SK-N-SH treated with all-trans-retinoic acid at 6 μM for 48 hours (cell line): ENCODE measurements at places on chromosomes 4 and X.

DNA sequence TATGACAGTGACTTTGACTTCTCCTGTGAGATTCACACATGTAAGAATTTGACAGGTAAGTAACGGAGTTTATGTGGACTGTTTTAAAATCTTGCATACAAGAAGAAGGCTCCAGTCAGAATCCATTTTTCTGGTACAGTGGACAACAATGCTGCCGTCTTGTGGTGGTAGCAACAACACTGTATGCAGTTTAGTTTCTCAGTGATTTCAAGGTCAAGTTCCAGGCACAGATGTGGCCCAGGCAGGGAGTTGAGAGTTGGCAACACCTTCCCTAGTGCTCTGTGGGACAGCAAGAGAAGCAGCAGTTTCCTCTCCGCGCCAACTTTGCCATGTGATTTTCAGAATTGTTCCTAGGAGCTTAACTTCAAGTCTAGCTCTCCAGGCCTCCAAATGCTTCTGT lies 56.0 kb upstream of the STPG2 start:
- ATAC-seq: no peak

DNA sequence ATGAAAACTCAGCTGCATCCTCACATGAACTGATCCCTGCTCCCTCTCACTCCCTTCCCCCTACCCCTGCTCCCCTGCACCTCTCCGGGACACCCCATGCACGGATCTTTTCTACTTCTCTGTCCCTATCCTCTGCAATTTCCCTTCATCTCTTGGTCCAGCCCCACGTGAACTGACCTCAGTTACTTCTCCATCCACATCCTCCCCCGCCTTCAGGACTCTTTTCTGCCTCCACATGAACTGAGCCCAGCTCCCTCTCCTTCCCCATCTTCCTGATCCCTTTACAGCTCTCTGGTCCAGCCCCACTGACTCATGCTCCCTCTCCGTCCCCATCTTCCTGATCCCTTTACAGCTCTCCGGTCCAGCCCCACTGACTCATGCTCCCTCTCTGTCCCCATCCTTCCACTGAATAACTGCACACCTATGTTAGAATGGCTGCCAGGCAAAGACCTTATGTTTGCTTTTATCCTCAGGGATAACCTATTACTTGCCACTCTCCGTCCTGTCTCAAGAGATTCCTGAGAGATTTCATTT lies 5.6 kb downstream of the CETN2 start:
- ATAC-seq: peak; percentile 53

DNA sequence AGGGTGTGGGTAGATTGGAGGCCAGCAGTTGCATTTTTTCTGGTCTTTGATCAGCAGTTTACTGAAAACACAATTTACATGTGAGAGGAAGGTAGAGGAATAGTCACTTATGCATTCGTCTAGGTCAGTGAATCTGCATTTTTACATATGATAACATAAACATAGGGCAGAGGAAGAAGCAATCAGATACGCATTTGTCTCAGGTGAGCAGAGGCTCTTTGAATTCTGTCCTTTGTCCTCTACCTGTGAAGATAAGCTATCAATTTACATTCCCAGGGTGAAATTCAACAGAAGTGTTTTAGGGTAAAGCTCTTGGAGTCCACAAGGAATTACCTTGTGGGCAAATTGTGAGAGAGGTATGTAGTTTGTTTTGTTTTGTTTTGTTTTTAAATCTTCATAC lies 306.5 kb downstream of the MAGEB5 start:
- ATAC-seq: no peak

- no peak for ATAC-seq
Measured at GRCh38 chrX:19879735-19880378, 7.5 kb downstream of the SH3KBP1 start.

DNA sequence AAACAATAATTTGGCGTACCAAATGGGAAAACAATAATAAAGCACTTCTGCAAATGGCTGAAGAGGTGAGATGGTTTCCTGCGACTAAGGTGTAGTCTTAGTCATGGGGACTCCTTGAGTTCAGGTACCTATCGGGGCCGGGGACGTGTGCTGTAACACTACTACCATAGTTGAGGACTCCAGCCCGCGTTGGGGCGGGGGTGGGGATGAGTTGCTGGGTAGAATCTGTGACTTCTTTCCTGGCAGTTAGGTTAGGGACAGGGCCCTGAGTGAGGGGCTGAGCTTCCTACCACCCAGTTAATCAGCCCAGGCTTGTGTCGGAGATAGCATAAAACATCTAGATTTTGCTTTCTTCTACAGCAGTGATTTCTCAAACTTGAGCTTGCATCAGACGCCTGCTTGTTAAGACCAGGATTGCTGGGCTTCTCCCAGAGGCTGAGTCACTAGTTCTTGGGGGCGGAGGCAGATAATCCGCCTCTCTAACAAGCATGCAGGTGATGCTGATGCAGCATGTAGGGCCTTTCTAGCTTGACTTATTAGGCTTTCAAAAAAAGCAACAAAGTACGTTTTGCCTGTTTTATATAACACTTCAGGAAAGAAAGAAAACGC lies 30.2 kb downstream of the RBBP7 start:
- peak; percentile 16; the same call in 2 of the 3 replicates for ATAC-seq

DNA sequence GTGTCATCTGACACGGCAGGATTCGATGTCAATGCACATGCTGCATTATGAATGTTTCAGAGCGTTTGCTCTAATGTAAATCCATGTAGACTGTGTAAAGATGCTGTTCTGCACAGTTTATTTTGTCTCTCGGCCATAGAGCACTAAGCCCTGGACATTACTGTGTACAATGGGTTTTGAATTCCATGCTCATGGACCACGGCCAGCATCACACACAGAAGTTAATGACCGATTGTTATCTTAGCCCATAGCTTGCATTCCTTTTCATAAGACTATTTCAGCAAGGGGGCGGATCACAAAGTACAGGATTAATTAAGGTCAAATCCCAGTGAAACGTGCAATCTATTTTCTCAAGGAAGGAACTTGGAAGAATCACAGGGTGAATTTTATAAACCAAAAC lies 286.1 kb upstream of the TENM3 start:
- ATAC-seq: peak; percentile 68

- no peak for ATAC-seq
Measured at GRCh38 chrX:7889680-7890079, 37.5 kb downstream of the PNPLA4 start.

- ATAC-seq: peak; percentile 21; the same call in 1 of the 3 replicates
Measured at GRCh38 chr4:184805462-184806228, 20.1 kb downstream of the ACSL1 start.

DNA sequence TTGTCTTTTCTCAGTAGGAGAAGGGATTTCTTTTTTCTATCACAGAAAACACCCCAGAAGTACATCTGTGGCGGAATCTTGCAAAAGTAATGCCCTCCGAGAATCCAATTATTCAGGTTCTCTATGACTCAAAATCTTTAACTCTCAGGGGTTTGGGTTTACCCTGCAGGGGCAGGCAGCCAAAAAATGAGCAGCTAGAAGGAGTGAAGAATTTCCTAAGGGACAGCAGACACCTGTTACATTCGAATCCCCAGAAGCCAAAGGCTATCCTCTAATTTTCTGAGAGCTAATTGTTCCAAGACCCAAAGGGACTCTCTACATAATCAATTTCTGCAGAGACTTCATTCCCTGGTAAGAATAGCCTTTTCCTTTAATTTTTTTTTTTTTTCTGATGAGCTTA lies 27.5 kb upstream of the CBR4 start:
- ATAC-seq: no peak

GRCh38 chr4:182683661-182684060 lies 233.5 kb downstream of the DCTD start:
- no peak for ATAC-seq

GRCh38 chr4:80172203-80172602 lies 25.1 kb upstream of the PRDM8 start:
- no peak for ATAC-seq

DNA sequence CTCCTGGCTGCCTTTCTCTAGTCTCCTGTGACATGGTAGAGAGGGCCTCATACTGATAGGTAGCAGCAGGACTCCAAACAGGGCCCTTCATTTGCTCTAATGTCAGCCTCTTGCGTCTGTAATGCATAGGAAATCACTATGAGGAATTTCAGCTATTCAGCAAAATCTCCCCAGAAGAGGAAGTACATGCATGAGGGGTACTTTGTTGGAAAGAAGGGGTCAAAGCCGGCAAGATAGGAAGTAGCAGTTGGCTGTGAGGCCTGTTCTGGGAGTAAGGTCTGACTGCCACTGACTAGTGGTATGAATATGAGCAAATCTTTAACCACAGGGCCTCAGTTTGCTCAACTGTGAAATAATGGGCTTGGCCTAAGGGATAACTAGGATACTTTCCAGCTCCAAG lies 283.2 kb downstream of the ARHGAP10 start:
- no peak for ATAC-seq
